8988T (cell line): ENCODE measurements at places on chromosomes 12 and 14.

DNA sequence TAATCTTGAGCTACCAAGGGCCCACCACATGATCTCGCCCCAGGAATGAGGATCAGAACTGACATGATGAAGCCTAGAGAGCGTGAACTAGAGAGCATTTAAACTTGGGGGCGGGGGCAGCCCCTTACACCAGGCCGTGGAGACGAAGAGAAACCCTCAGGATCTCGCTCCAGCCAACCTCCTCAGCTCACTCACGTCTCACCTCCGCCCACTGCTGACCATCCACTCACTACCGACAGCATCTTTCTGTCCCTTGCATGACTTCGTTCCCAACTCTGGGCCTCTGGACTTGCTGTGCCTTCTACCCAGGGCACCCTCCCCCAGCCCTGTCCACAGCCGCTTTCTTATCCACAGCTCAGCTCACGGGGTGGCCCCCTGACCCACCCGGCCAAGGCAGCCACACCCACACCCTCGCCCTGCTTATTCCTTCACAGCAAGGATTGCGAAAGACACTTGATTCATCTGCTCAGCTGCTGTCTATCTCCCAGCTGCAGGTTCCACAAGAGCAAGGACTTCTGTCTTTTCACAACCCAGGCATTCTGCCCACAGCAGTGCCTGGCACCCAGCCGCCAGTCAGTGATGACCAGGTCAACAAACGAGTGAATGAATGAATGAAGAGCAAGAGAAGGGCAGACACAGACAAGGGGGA is 6.4 kb downstream of the STX2 start:
- no peak for DNase-seq

DNA sequence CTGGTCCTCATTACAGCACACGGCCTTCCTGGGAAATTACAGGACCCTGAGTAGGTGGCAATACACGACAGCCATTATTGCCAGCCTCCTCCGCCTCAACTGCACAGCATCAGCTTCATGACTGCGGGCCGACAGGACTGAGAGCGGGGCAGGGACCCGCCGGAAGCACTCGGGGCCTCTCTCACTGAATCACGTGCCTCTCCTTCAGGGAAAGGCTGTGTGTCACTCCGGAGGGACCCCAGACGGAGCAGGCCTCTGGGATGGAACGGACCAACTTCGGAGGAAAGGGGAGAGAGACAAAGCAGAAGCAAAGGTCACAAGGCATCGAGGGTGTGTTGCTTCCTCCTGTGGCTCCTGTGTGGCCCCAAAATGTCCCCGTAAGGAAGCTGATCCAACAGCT is 90.0 kb downstream of the RNF34 start:
- DNase-seq: no peak

GRCh38 chr14:54562334-54562733 is 4.6 kb upstream of the SAMD4A start:
- DNase-seq: no peak

GRCh38 chr12:65930114-65930828 is 106.0 kb downstream of the HMGA2 start:
- no peak for DNase-seq

- DNase-seq: no peak
Observed at GRCh38 chr14:58617619-58618018, 20.1 kb upstream of the DACT1 start.
